ENCODE measurements at places on chromosomes 13 and 19.

DNA sequence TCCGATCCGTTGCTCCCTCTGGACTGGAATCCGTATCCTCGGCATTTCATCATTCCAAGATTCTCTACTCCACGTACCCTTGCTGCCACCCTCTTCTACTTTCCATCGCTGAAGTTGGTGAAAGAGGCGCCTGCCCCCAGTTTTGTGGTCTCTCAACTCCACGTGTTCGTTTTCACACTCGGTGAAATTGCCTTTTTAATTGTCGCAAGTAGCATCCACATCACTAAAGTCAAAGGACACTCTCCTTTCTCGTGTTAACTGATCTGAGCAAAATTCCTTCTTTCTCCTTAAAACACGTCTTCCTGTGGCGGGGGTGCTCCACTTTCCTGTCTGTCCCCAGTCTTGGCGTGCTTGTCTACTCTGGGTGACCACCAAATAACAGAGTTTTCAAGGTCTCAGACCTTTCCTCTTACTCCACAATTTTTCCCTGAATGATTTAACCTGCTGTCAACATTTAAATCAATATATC is 1.1 kb upstream of the TMTC4 start:
- DNase-seq, result no peak

DNA sequence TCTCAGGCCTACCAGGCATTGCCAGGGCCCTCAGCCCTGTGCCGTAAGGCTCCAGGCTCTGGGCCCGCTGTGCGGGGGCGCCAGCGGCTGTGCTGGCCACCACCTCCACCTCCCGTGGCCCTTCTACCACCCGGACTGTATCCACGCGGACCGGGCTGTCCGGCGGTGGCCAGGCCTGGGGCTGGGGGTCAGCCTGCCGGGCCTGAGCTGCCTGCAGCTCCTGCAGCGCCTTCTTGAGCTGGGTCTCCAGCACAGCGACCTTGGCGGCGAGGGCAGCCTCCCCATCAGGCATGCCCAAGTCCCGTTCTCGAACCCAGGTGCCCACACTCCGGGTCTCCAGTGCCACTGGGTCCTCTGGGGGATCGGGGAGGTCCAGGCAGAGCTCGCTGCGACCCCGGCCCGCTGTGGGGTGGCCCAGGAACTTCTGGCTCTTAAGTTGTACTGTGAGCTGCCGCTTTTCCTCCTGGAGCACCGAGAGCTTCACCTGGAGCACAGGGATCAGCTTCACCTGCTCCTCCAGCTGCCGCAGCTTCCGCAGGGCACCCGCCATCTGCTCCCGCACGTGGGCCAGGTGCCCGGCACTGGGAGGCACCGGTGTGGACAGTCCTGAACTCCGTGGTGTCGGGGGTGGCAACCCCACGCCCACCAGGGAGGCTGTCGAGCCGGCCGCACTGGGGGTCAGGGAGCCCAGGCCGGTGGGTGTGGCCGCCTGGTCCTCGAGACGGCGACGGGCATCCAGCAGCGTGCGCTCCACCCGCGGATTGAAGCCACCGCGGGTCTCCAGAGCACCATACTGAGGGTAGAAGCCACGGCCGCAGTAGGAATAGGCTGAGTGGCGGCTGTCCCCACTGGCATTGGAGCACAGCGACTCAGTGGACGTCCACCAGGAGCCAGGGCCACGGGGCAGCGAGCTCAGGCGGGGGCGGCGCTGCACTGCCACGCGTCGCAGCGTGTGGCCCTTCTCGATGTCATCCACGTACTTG is 4.1 kb downstream of the KANK2 start:
- no peak for DNase-seq

DNA sequence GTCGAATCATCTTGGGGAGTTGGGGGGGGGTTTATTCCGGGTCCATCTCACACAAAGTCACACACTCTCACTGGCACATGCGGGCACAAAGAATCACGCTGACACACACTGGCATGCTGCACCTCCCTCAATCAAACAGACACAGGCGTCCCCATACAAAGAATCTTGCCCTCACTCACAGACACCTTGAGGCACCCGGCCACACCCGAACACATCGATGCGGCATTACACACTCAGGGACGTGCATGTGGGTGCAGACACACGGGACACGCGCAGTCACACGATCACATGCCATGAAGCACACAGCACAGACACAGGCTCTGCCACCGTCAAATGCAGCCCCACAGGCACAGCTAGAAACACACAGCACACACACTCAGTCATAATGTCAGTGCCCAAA is 7.8 kb downstream of the NFIX start:
- DNase-seq, result no peak

DNA sequence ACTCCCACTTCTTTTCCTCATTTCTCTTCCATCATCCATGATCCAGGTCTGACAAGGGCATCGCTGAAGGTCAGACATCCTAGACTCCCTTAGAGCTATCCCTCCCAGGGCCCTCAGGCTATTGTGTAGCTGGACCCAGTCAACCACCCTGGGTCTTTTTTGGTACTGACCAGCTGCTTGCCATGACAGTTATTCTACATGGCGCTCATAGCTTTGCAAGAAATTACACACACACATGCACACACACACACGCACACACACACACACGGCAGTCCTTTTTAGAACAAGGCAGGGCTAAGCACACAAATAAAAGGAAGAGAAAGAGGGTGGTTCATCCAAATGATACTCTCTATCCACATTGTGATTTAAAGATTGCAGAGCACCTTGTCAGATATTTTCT is 18.3 kb downstream of the SIAH3 start:
- DNase-seq, result no peak

GRCh38 chr13:113315992-113316391 is 19.0 kb downstream of the LAMP1 start:
- no peak for DNase-seq

DNA sequence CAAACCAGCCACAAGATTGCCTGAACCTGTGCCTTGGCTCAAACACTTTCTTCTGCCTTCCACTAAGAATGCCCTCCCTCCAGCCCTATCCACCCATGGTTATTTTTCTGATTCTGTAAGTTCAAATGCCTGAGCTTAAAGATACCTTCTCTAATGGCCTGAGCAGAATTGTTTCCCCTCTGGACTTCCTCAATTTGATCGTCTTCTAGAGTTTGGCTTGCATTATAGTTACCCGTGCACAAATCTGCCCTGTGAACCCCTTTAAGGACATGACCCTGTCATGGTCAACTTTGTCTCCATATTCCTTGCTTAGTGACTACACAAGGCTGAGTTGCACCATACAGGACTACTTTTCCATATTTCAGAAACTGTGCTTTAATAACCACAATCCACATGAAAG is 481.0 kb downstream of the FOXO1 start:
- DNase-seq, result no peak

- no peak for DNase-seq
Observed at GRCh38 chr19:57355916-57356315, 4.8 kb downstream of the ZNF304 start.

- DNase-seq, result peak; percentile 67
Observed at GRCh38 chr19:15265850-15266248, 33.6 kb upstream of the EPHX3 start.
